ENCODE measurements at places on chromosomes 2 and 18.

DNA sequence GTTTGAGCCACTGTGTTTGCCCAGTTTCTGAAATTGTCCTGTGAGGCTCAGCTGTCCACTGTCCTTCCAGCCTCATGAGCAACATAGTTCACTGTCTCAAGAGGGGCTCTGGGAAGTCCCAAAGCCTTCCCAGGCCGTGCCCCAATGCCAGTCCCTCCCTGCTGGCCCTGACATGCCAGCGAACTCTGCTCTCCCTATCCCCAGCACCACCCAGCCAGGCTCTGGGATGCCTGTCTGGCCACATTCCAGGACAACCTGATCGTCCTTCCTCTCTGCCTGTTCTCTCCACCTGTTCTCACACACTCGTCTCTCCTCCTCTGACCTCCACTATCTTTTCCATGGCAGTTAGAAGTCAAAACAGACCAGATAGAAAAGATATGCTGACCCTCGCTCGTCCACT, 278.0 kb upstream of the ID2 start:
- DNase-seq, result no peak

GRCh38 chr2:152500772-152501171, 165.8 kb downstream of the FMNL2 start:
- no peak for DNase-seq

DNA sequence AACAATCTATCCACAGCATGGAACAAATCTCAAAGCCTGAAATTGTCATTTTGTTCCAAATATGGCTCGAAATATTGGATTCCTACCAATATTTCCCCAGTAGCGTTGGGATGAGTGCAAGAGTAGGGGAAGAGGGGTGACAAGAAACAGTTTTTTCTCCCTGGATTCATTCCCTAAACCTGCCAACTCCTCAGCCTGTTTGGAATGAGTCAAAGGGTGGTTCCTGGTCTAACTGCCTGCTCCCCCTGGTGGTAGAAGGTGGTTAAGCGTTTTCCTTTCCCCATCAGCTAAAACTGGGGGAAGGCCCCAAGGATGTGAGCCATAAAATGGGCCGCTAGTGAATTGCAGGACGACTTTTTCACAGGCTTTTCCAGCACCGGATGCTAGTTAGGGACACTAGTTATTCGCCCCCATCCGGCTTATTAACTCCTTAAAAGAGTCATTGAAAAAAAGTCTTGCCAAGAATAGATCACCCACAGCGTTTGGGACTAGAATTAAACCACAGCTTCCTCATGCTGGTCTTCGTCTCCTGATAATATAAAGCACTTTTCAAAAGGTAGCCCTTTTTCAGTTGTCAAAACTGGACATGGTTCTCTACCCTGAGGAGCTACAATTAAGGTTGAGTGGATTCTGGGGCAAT, 72.5 kb downstream of the DHRS9 start:
- DNase-seq, result peak; percentile 15

- no peak for DNase-seq
Measured at GRCh38 chr2:175457895-175458448, 276.5 kb upstream of the ATP5MC3 start.

DNA sequence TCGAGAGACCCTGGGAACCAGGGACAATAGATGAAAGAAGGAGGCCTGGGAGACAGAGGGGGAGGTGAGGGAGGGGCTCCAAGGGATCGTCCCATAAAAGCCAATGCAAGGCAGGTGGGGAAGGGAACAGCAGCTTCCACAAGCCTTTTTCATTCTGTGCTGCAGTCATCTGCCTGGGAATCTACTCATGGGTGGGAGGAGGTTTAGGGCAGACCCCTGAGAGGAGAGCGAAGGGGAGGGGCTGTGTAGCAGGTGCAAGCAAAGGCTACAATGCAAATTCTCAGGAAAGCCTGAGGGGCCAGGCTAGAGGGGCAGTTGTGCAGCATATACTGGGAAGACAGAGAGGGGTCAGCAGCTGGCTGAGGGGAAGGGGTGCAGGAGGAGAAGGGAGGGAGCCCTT, 135.4 kb downstream of the SETBP1 start:
- DNase-seq, result no peak

GRCh38 chr2:85011747-85012146, 40.8 kb downstream of the KCMF1 start:
- DNase-seq, result no peak

DNA sequence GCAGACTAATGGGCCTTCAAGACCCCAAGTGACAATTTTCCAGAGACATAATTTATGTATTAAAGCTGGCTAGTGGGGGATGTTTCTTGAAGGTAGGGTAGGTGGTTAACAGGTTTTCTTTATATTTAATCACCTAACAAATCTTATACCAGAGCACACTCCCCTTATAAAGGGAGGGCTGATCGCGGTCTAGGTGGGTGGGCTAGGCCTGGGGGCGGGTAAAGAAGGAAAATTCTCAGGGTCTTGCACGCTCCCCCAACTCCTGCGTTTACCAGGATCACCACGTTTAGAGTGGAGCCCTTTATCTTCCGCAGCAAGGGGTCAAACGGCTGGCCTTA, 19.9 kb upstream of the CXXC1 start:
- DNase-seq, result no peak

- no peak for DNase-seq
Measured at GRCh38 chr18:22088996-22089640, 80.3 kb upstream of the GATA6 start.

DNA sequence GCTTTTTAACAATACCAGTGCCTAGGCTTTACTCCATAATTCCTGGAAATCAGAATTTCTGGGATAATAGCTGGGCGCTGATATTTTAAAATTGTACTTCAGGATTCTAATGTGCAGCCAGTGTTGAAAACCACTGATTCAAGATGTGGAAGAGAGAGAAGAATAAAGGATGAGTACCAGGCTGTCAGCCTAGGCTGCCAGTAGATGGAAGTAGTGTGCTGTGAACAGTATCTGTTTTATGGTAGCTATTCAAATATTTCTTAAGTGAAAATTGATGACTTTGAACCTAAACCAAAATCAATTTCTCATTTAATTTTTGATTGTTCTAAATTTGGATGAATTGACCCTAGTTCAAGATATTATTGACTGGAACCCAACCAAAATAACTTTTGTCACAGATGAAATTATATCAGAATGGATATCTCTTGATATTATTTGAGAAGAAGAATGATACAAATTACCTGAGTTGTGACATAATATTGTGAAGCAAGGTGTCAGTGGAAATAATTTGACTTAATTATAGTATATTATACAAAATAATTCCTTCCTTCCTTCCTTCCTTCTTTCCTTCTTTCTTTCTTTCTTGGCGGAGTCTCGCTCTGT, 88.0 kb downstream of the COMMD1 start:
- DNase-seq, result no peak

DNA sequence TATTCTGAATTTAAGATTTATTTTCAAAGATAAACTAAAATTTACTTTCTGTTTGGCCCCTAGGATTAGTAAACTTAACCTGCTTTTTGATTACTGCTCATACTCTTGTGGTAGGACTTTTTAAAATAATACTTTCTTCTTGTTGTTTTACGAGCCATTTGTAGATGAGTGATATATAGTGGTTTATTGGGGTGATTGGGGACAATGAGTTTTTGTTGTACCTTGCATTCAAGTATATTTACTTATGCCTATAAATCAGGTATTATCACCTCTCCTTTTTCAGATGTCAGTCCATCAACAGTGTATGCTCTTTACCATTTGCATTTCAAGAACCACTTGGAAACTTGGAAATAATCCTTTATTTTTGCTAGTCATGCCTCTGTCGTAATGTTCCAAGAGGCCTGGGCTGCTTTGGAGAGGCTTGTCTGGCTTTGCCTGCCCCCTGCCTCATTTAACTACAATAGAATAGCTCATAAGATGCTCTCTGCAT, 131.3 kb downstream of the COMMD1 start:
- DNase-seq, result no peak

DNA sequence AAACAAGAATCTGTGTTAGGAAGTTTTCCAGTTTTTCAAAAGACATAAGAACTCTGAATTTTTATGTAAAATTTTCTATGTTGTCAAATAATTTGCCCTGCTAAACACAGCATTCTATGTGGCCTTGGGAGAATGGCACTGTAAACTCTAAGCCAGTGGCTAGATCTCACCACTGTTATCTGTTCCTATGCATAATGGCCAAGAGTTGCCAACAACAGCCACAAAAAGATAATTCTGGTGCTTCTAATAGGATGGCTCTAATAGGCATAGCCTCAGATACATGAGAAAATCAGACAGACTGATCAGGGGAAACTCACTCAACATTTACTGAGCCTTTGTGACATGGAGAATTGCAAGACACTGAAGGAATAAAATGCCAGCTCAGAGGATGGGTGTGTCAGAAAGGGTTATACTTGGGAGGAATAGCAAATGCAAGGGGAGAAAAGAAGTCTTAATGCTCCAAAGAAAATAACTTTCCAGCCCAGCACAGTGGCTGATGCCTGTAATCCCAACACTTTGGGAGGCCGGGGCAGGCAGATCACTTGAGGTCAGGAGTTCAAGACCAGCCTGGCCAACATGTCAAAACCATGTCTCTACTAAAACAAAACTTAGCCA, 63.7 kb downstream of the COBLL1 start:
- no peak for DNase-seq

DNA sequence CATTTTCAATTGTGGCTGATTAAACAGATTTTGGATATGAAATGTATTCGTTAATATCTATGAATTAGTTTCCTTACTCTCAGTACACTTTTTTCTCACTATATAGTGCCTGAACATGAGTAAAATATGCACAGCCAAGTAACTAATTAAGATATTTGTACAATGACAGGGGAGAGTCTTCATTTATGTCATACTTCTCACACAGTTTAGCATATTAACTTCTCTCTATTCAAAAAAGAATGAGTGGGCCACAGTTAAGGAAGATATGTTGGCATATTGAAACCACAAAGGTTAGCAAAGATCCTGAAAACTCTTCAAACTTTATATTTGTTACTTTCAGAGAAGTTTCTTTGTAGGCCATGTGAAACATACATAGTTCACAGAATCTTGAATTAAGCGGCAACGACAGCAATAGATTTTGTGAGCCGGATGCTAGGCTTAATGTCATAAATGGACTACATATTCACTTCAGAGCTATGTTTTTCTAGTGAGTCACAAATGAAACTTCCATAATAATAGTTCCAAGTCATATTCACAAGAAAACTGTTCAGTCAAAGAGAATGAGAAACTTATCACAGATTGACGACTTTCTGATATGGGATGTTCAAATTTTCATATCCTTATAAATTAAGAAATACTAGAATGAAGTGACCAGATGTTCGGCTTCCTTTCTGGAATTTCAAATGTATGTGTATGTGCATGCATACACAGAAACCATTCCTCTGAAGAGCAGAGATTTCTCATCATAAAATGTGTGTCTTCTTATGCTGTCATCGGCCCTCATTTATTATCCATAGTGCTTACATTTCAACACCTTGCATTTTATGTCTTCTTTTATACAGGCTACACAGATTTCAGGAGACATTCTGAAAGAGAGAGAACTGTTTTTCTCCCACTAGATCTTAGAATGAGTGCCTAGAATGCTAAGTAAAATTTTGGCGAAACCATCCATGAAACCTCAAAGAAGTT, 584.0 kb downstream of the SATB2 start:
- DNase-seq, result no peak

DNA sequence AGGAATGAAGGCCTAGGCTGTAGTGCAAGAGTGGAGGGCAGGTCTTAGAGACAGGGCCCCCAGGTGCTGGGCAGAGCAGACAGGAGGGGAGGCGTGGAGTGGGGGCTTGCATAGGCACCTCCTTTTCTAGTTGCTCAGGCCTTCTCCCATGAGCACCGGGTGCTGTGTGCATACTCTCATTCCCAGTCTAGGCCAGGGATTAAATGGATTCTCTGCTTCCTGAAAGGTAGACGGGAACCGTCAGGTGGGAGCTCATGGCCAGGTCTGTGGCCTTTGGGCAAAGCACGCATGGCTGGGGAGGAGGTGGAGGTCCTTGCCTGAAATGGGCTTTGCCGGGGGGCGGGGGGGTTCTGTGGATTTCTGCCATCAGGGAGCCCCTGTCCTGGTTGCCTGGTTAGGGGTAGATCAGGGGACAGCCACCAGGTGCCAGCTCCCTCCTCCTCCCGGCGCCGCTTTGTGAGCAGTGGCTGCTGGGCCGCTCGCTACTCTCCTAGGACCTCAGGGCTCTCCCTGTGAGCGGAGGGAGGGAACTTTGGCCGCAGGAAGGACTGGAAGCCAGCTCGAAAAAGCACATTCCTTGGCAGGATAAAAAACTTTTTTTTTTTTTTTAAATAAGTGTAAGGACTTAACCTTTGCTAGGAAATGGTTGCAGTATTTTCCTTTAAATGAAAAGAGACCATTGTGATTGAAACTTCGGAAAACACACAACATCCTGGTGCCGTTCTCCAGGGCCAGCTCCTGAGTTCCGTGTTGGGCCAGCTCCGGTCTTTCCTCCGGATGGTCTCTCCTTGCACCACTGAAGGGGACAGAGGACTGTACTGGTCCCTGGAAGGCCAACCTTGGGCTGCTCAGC, 82.8 kb upstream of the HAAO start:
- no peak for DNase-seq

DNA sequence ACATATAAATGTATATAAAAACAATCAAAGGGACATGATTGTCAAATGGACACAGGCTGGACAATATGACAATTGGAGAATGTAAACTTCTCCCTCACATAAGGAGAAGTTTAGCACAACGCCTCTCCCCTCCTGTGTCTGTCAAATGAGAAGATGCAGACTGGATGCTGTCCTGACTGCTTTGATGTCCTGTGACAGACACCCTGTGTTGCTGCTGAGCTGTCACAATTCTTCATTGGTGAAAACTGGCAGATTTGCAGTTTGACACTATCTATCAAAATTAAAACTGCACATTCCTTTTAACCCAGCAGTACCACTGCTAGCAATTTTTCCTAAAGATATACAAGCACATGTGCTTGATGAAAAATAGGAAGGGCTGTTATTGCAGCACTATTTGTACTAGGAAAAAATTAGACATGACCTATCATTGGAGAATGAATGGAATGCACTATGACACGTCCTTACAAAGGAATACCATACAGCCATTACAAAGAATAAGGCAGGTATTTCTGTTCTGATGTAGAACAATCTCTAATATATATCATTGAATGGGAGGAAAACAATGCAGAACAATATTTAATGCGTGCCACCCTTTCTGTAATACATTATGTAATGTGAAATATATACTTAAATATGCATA, 12.4 kb downstream of the DPYSL5 start:
- DNase-seq, result no peak

DNA sequence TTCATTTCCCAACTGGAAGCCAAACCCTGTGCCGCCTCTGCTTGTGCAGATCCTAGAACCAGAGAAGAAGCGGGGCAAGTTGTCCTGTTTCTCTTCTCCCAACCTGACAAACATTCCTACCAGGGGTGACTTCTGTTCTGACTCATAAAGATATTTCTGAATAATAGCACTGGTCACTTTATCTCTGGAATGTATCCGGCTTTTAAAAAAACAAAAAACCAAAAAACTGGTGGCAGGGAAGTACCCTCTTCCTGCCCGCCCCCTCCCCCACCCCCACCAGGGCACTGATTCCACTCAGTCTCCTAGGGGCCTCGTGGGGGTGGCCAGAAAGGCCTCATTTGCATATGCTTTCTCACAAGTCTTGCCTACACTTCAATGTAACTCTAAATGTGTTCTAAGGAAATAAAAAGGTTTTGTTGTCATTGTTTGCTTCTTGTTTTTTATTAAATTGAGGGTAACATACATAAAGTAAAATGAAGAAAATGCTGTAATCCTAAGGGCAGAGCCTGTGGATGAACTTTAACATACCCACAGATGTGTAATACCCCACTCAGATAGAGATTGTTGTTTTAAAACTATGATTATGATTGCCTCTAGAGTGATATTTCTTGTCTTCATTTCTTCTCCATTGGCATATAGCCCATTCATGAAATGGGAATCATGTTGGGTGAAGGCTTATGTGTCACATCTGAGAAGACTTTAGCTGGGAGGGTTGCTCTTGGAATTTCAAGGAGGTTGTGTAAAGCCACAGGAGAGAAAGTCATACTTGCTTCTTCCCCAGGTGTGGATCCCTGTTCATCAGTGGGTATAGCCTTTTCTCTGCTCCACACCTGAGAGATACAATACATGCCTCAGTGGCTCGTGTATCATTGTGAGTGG, 5.3 kb upstream of the FOSL2 start:
- no peak for DNase-seq

Measured in posterior cingulate gyrus (tissue), 11 donors.